Kidney tubule cell (primary cell): ENCODE measurements at places on chromosomes 2 and 18.

GRCh38 chr2:33301355-33301754 lies 175.1 kb upstream of the RASGRP3 start:
- DNase-seq = no peak

DNA sequence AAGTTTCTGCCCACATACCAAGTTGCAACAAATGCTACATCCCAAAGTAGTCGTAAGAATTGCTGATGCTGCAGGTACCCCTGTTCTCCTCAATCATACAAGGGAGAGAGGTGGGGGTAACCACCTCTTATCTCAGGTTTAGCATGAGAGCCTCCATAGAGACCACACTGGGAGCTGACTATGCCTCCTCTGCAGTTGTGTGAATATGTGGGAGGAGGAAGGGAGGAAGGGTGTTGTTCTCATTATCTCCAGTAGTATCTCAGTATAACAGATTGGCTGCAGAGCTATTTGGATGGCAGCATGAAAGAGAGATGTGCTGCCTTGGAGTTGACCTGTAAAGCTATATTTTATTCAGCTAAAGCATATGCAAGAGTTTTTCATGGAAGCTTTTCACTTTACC lies 690.7 kb downstream of the KCNJ3 start:
- no peak for DNase-seq

GRCh38 chr2:25825238-25825637 lies 53.0 kb downstream of the ASXL2 start:
- DNase-seq = no peak

- no peak for DNase-seq
Observed at GRCh38 chr2:201928363-201928762, 105.3 kb upstream of the FZD7 start.

- peak; percentile 23 for DNase-seq
Observed at GRCh38 chr2:85501248-85501647, 37.7 kb upstream of the MAT2A start.

GRCh38 chr2:132774189-132774588 lies 104.2 kb upstream of the LYPD1 start:
- peak; percentile 13 for DNase-seq
